Suprapubic skin (tissue), 4 donors: ENCODE measurements at places on chromosomes 11 and 22.

GRCh38 chr11:132886335-132886734 is 646.0 kb downstream of the OPCML start:
- H3K36me3 ChIP-seq, result no peaks in the 10 kb centered on the region
- no peak for DNase-seq
- no peak overlapping the region for H3K27ac ChIP-seq
- H3K4me3 ChIP-seq, result no peak overlapping the region
- H3K4me1 ChIP-seq, result no peaks in the 10 kb centered on the region
- no peaks in the 10 kb centered on the region for H3K27me3 ChIP-seq

GRCh38 chr11:74418509-74418895 is 20.3 kb upstream of the PGM2L1 start:
- no peak overlapping the region for H3K4me3 ChIP-seq
- no peaks in the 10 kb centered on the region for H3K27me3 ChIP-seq
- no peak for DNase-seq
- peaks cover 28% of the 10 kb centered on the region for H3K4me1 ChIP-seq
- H3K36me3 ChIP-seq, result no peaks in the 10 kb centered on the region

DNA sequence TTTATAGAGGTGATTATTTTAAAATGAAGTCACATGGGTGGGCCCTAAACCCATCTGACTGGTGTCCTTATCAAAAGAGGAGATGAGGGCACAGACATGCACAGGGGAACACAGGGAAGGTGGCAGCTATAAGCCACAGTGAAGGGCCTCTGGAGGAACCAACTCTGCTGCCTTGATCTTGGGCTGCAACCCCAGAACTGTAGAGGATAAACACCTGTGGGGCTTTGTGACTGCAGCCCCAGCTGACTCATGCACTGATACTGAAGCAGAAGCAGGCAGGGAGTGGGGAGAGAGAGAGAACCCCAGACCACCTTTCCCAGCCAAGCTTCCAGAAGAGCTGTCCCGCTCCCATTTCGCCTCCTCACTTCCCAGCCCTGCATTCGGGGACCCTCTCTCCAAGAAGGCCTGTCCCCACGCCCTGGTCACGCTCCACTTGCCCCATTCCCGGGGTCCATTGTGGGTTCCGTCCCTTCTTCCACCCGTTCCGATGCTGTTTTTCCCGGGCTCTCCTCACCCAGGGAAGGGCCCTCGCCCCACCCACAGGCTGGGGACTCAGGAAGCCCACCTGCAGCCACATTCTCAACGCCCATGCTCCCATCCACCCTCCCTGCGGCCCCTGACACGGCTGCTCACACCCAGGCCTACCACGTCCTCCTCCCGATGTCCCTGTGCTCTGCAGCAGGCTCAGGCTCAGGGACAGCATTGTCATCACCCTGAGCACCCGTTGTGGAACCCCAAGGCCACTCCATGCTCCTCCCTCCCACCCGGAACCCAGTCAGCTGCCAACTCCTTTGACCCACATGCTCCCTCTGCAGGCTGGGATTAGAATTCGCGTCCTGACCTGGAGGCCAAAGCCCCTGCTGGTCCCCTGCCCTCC is 90.8 kb upstream of the SHANK2 start:
- no peaks in the 10 kb centered on the region for H3K36me3 ChIP-seq
- DNase-seq, result no peak
- H3K27ac ChIP-seq, result no peak overlapping the region

DNA sequence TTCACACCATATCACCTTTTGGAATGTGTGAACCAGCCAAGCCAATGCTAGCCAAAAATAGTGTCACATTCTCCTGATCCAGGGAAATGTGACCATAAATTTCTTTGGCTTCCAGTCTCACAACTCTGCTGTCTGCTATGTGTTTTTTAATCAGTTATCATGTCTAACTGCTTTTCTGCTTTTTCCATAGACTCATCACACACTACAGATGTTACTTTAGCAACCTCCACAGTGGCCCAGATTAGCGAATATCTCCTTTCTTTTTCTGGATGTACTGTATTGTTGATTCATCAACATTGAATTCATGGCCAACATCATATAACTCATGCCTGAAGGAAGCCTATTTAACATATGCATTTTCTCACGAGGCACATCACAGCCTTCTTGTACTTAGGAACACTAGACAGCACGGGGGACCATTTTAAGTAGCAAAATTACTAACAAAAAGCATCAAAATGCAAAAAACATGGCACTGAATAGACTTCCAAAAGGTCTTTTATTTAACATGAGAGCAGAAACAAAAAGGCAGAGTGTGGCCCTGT is 73.1 kb upstream of the POU2AF2 start:
- no peaks in the 10 kb centered on the region for H3K4me1 ChIP-seq
- H3K4me3 ChIP-seq, result no peak overlapping the region
- no peaks in the 10 kb centered on the region for H3K36me3 ChIP-seq
- H3K27me3 ChIP-seq, result no peaks in the 10 kb centered on the region
- DNase-seq, result no peak
- H3K27ac ChIP-seq, result no peak overlapping the region

DNA sequence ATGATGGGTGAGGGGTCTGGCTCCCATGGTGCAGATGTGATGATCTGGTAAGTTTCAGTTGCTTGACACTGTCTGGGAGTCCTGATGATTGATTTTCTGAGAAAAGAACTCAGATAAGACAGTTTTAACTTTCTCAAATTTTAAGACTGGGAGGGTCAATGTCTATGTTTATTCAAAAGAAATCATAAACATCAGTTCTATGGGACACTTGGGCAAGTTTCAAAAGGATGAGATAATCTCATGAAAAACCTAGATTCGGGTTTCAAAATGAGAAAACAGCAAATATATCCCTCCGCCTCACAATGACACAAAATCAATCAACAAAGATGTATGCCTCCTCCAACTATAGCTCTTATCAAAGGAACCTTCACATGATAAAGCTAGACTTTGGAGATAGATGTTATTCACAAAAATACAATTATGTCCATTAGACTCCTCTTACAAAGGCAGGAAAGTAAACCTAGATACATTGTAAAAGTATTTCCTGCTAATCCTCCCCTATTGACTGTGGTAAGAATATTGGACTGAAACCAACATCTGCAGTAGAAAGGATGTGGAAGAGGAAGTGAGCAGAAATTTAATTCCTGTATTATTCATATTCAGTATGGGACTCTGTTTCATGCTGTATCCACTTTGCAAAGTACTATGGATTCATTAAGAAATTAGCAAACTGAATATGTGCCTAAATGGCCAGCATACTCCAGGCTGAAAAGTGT is 21.6 kb downstream of the SVIP start:
- H3K4me3 ChIP-seq, result no peak overlapping the region
- no peaks in the 10 kb centered on the region for H3K27me3 ChIP-seq
- no peak for DNase-seq
- no peak overlapping the region for H3K27ac ChIP-seq
- H3K36me3 ChIP-seq, result no peaks in the 10 kb centered on the region

DNA sequence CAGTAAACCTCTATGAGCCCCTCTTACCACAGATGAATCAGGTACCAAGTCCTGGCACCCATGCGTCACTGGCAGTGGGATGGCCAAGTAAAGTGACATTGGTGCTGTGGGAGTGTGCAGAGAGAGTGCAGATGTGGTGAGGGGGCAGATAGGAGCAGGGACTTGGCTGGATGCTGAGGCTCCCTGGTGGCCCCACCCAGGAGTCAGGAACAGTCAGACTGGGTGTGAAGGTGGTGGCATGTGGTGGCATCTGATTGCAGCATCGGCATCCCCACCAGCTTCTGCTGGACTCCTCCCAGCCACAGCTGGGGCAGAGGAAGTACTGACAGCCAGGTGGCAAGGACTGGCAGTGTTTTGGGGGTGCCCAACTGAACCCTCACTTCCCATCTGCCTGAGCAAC is 11.4 kb downstream of the DGAT2 start:
- no peak overlapping the region for H3K27ac ChIP-seq
- H3K27me3 ChIP-seq, result no peaks in the 10 kb centered on the region
- no peak for DNase-seq
- no peaks in the 10 kb centered on the region for H3K4me1 ChIP-seq
- H3K4me3 ChIP-seq, result no peak overlapping the region

GRCh38 chr11:2612884-2613571 is 86.8 kb downstream of the KCNQ1OT1 start:
- H3K36me3 ChIP-seq, result no peaks in the 10 kb centered on the region
- no peaks in the 10 kb centered on the region for H3K4me1 ChIP-seq
- no peaks in the 10 kb centered on the region for H3K27me3 ChIP-seq
- DNase-seq, result no peak

DNA sequence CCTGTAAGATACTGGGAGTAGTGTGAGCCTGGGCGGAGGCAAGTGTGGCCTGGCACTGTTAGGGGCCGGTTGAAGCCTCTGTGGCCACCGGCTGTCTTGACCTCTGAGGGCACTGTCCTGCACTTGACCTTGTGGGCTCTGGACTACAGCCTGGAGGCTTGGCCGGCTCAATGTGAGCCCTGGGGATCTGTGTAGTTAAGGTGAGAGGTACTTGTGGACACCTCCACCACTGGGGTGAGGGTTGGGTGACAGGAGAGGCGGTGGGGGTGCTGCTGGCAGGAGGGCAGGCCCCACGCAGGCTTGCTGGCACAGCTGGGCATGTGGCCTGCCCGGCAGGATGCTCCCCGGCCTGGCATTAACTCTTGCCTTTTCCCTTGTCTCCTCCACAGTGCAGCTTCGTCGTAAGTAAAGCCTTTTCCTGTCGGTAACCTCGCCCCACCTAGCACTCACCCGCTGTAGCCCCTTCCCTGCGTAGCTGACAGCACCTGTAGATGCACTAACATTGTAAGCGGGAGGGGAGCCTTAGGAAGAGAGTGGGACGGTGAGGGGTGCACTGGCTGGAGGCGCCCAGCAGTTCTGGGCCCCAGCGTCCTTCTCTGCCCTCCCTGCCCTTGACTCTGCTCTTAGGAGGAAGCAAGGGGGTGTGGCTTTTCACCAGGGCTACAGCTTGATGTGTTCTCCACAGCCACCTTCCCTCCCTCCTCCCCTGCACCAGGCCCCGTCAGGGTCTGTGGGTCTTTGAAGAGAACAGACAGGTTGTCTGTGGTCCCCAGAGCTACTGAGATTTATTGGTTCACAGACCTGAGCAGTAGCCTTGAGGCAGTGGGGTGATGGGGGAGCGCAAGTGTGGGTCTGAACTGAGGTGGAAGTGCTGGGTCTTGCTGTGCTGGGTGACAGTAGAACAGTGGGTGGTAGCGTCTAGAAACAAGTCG is 17.6 kb downstream of the INCENP start:
- H3K4me3 ChIP-seq, result no peak overlapping the region
- peaks cover 16% of the 10 kb centered on the region for H3K4me1 ChIP-seq
- no peaks in the 10 kb centered on the region for H3K27me3 ChIP-seq
- H3K36me3 ChIP-seq, result peaks cover 60% of the 10 kb centered on the region

GRCh38 chr22:21929253-21929652 is 23.4 kb downstream of the PPM1F start:
- H3K27me3 ChIP-seq, result no peaks in the 10 kb centered on the region
- no peak overlapping the region for H3K27ac ChIP-seq
- no peak for DNase-seq
- H3K36me3 ChIP-seq, result peaks cover 90% of the 10 kb centered on the region
- H3K4me1 ChIP-seq, result no peaks in the 10 kb centered on the region

DNA sequence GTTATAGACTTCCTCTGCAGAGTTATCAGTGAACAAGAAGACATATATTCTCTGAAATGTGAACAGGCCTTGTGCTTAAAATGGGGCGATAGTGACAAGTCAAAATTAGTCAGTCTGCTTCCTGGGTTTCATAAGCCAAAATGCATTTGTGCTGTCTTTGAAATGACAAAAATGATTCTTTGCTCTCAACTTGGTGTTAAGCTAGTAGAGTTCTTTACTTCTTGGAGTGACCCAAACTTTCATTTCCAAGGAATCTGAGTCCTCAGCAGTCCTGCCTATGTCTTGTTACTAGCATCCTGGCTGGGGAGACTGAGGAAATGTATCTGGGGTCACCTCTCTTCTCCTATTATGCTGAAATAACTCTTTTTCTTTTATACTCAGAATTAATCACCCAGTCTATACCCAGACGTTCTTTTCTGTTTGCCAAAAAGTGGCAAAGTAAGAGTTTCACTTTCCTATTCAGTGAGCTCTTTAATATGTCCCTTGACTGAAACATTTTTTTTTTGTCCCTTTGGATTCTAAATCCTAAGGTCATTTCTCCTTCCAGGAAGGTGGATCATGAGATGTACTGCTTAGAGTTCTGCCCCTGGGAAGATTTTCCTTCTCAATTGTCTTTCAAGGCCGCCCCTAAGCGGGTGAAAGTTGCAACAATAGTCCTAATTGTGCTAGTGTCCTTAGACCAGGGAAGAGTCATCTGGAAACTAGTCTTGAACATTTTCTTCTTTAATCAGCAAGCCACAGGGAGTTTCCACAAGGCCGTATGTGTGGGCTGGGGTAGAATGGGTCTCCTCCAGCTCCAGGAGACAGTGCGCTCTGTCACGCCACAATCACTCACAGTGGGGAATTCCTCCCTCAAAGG is 53.0 kb upstream of the RDX start:
- no peaks in the 10 kb centered on the region for H3K36me3 ChIP-seq
- H3K4me1 ChIP-seq, result peaks cover 7% of the 10 kb centered on the region
- H3K27ac ChIP-seq, result no peak overlapping the region
- H3K27me3 ChIP-seq, result no peaks in the 10 kb centered on the region

GRCh38 chr22:23120415-23120899 is 21.3 kb downstream of the RSPH14 start:
- no peak for DNase-seq
- H3K27ac ChIP-seq, result no peak overlapping the region
- no peak overlapping the region for H3K4me3 ChIP-seq
- H3K4me1 ChIP-seq, result no peaks in the 10 kb centered on the region

GRCh38 chr11:128497061-128497775 is 90.1 kb downstream of the ETS1 start:
- peaks cover 67% of the 10 kb centered on the region for H3K4me1 ChIP-seq
- peak overlapping the region; percentile 80 for H3K27ac ChIP-seq

DNA sequence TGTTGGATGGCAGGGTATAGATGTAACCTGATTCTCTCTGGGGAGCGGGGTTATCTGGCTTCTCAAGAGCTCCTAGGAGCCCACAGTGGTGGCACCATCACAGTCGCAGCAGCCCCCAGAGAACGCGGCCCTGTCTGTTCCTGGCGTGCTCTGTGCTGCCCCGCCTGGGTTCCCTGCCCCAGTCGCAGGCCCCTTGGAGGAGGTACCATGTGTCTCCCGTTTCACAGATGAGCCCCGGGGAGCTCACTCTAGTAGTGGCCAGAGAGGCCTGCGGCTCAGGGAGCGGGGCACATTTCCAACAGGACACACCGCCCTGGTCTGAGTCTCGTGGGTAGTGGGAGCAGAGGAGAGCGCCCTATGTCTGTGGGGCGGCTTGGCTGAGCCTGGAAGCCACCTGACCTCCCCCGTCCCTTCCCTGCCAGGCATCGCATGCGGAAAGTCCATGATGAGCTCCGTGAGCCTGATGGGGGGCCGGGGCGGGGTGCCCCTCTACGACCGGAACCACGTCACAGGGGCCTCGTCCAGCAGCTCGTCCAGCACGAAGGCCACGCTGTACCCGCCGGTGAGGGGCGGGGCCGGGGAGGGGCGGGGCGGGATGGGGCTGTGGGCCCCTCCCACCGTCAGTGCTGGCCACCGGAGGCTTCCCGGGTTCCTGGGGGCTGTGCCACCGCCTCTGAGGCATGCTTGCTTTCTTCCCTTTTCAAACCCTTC is 21.0 kb upstream of the PPP6R3 start:
- no peak overlapping the region for H3K4me3 ChIP-seq
- no peak overlapping the region for H3K27ac ChIP-seq
- peaks cover 66% of the 10 kb centered on the region for H3K36me3 ChIP-seq
- DNase-seq, result no peak
